ENCODE measurements at places on chromosomes 6 and 20. TPM values are rescaled to one million over a fixed set of nuclear protein-coding genes. Genes with fewer than 3 reads are reported as not detected.

DNA sequence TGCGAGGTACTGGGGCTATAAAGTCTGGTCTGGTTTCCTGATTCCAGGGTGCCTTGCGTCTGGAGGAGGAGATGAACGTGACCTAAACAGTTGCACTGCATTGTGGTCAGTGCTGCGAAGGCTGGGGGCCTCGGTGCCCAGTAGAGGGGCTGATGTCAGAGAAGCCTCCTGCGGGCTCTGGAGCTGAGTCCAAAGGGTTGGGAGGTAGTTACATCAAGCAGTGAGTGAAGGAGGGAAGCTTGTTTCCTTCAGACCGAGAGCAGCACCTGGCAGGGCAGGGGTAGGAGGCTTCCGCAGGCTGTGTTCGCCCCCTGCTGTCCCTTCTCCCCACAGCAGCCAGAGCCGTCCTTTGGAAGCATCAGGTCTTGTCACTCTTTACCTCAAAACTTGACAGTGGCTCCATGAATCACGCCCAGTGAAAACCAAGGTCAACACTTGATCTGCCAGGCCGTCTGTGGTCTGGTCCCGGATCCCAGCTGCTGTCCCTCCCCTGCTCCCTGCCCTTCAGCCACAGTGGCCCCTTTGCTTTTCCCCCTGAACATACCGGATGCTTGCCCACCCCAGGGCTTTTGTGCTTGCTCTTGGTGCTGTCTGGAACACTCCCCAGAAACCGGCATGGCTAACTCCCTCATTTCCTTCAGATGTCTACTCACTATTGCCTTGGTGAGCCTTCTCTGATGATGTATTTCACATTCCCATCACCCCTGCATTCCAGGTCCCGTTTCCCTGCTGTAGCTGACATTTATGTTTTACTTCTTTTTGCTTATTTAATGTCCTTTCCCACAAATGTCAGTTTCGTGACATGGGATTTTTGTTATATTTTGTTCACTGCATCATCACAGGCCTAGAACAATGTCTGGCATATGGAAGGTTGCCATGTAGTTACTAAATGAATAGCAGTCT is 7.0 kb downstream of the DYNLRB1 start:
- no peak overlapping the region for H3K4me3 ChIP-seq
- peaks cover 27% of the 10 kb centered on the region for H3K4me1 ChIP-seq
- no peak overlapping the region for H3K27ac ChIP-seq
- peak; percentile 31 for DNase-seq
- peaks cover 32% of the 10 kb centered on the region for H3K36me3 ChIP-seq

DNA sequence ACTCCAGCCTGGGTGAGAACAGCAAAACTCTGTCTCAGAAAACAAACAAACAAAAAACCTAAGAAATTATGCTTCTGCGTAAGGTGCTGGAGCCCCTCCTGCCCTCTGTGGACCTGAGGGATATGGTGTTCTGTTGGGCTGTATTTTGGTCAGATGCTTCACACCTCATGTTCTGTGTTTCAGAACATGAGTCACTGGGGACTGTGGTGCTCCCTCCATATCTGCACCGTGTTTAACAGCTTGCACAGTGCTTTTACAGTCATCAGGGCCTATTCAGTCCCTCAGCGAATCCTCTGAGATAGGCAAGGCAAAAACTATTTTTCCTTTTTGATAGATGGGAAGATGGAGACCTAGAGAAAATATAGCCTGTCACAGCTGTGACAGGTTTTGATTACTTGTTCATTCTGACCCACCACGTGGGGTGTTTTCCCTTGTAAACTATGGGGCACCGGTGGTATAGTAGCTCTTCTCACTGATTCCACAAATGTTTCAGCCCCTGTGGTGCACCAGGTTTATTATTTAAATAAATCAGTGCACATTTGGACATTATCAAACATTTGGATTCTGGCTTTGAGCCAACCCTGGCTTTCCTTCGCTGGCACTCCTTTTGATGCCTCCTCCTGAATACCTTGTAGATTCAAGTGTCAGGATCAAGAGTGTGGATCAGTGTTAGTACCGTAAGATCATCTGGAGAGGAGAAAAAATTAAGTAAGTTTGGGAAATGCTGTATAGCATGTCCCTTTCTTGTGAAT is 9.6 kb downstream of the TTPAL start:
- DNase-seq, result no peak
- no peak overlapping the region for H3K27ac ChIP-seq
- H3K4me1 ChIP-seq, result no peaks in the 10 kb centered on the region

ARMC12 gene
- total RNA-seq, result 0.62 TPM

DNA sequence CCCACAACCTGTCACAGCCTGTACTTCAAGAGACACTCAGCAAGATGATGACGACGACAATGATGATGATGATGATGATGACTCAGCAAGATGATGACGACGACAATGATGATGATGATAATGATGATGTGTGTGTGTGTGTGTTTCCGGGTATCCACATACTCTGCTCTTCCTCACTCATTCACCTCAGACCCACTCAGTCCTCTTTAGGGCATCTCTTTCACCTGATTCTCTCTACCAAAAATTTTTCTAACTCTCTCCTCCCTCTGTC is 1.2 kb upstream of the EIF6 start:
- H3K4me1 ChIP-seq, result peaks cover 16% of the 10 kb centered on the region
- peaks cover 12% of the 10 kb centered on the region for H3K36me3 ChIP-seq
- H3K27me3 ChIP-seq, result peaks cover 1% of the 10 kb centered on the region
- no peak overlapping the region for H3K27ac ChIP-seq
- no peak overlapping the region for H3K4me3 ChIP-seq

GRCh38 chr6:5109436-5109835 is 24.3 kb downstream of the PPP1R3G start:
- DNase-seq, result no peak
- no peak overlapping the region for H3K27ac ChIP-seq
- H3K36me3 ChIP-seq, result peaks cover 5% of the 10 kb centered on the region
- H3K4me1 ChIP-seq, result peaks cover 14% of the 10 kb centered on the region
- H3K27me3 ChIP-seq, result no peaks in the 10 kb centered on the region

GRCh38 chr20:41408156-41408794 is 41.7 kb upstream of the EMILIN3 start:
- no peak overlapping the region for H3K4me3 ChIP-seq
- H3K4me1 ChIP-seq, result peaks cover 56% of the 10 kb centered on the region
- H3K27ac ChIP-seq, result peak overlapping the region; percentile 62
- peaks cover 71% of the 10 kb centered on the region for H3K36me3 ChIP-seq
- no peaks in the 10 kb centered on the region for H3K27me3 ChIP-seq

GRCh38 chr20:40493071-40493470 is 196.0 kb downstream of the MAFB start:
- no peak overlapping the region for H3K4me3 ChIP-seq
- H3K27me3 ChIP-seq, result peaks cover 3% of the 10 kb centered on the region
- H3K4me1 ChIP-seq, result no peaks in the 10 kb centered on the region
- H3K36me3 ChIP-seq, result no peaks in the 10 kb centered on the region
- H3K27ac ChIP-seq, result no peak overlapping the region

GRCh38 chr6:26051665-26052310 is 35.4 kb upstream of the HFE start:
- H3K4me1 ChIP-seq, result no peaks in the 10 kb centered on the region
- DNase-seq, result no peak
- no peak overlapping the region for H3K4me3 ChIP-seq
- no peaks in the 10 kb centered on the region for H3K36me3 ChIP-seq

KCNG1 gene
- 0.44 TPM for total RNA-seq

DNA sequence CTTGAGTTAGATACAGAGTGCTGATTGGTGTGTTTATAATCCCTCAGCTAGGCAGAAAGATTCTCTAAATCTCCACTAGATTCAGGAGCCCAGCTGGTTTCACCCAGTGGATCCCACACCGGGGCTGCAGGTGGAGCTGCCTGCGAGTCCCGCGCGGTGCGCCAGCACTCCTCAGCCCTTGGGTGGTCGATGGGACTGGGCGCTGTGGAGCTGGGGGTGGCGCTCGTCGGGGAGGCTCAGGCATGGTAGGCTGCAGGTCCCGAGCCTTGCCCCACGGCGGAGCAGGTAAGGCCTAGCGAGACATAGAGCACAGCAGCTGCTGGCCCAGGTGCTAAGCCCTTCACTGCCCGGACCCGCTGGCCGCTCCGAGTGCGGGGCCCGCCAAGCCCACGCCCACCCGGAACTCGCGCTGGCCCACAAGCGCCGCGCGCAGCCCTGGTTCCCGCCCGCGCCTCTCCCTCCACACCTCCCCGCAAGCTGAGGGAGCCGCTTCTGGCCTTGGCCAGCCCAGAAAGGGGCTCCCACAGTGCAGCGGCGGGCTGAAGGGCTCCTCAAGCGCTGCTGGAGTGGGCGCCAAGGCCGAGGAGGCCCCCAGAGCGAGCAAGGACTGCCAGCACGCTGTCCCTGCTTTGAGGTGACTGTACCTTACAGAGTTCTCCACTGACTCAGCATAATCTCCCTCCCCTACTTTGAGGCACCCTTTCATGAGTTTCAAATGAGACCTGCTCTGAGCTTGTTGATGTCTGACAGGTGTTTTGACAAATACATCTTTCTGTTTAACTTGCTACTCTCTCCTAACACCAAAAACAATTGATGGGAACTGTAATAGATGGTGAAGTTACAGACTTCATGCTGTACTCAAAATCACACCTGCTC is 3.9 kb upstream of the SSR1 start:
- no peaks in the 10 kb centered on the region for H3K27me3 ChIP-seq
- H3K4me3 ChIP-seq, result no peak overlapping the region
- H3K4me1 ChIP-seq, result peaks cover 3% of the 10 kb centered on the region
- no peaks in the 10 kb centered on the region for H3K36me3 ChIP-seq
- no peak overlapping the region for H3K27ac ChIP-seq
- DNase-seq, result no peak

KAT14 gene
- 15.6 TPM for total RNA-seq

GRCh38 chr6:110063594-110064263 is 85.6 kb downstream of the GPR6 start:
- H3K4me3 ChIP-seq, result no peak overlapping the region
- no peaks in the 10 kb centered on the region for H3K36me3 ChIP-seq
- peaks cover 7% of the 10 kb centered on the region for H3K27me3 ChIP-seq
- peaks cover 4% of the 10 kb centered on the region for H3K4me1 ChIP-seq
- DNase-seq, result no peak

DNA sequence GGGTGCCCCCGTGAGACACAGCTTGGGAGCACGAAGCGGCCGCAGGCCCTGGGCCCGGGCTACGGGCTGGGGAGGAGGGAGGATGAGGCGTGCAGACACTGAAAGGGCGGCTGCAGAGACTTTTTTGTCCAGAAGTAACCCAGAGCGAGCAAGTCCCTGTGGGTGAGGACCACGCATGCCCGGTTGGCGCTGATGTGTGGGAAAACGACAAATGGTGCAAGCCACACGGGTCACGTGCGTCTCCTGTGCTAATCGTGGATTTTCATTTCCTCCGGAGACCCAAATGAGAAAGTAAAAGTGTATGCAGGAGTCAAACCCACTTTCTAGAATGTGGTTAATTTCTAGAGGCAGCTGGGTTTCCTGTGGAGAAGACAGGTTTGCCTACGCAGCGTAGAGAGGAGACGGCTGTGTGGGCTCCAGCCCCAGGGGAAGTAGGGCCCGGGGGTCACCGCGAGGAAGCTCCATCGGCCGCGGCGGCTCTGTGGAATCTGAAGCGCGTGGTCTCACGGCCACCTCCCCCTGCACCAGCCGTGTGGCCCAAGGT is 19.0 kb downstream of the DLL1 start:
- H3K4me1 ChIP-seq, result peaks cover 64% of the 10 kb centered on the region
- peaks cover 11% of the 10 kb centered on the region for H3K27me3 ChIP-seq
- H3K4me3 ChIP-seq, result no peak overlapping the region
- no peak overlapping the region for H3K27ac ChIP-seq

NNAT gene
- 372 TPM for total RNA-seq

SLC32A1 gene
- not detected for total RNA-seq

DNA sequence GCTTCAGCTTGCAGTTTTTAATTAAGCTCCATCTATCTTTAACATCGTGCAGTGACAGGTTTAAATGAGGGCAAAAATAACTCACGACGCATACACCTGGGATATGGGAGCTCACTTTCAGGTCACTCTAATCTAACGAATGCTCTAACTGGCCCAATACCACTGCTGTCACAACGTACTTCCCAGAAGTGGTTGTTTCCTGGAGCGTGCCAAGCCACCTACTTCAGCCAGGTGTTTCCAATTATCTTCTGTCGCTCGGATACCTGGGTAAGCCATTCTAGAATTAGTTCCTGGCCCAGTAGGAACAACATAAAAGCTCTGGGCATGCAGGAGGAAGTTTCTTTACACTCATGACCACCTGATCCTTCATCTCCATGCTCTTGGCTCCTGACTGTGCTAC is 147.4 kb downstream of the FOXC1 start:
- peaks cover 3% of the 10 kb centered on the region for H3K27me3 ChIP-seq
- no peaks in the 10 kb centered on the region for H3K4me1 ChIP-seq
- H3K4me3 ChIP-seq, result no peak overlapping the region
- no peak overlapping the region for H3K27ac ChIP-seq
- no peak for DNase-seq
- H3K36me3 ChIP-seq, result no peaks in the 10 kb centered on the region

- no peak for DNase-seq
- no peaks in the 10 kb centered on the region for H3K27me3 ChIP-seq
- H3K4me3 ChIP-seq, result no peak overlapping the region
- H3K4me1 ChIP-seq, result peaks cover 8% of the 10 kb centered on the region
Measured at GRCh38 chr6:144315226-144315980, 30.3 kb downstream of the UTRN start.

GRCh38 chr6:54860132-54860531 is 13.6 kb downstream of the FAM83B start:
- H3K36me3 ChIP-seq, result no peaks in the 10 kb centered on the region
- no peaks in the 10 kb centered on the region for H3K4me1 ChIP-seq
- DNase-seq, result no peak
- H3K27me3 ChIP-seq, result no peaks in the 10 kb centered on the region
- no peak overlapping the region for H3K4me3 ChIP-seq

- H3K36me3 ChIP-seq, result no peaks in the 10 kb centered on the region
- H3K27ac ChIP-seq, result no peak overlapping the region
- no peaks in the 10 kb centered on the region for H3K4me1 ChIP-seq
- DNase-seq, result no peak
- H3K4me3 ChIP-seq, result no peak overlapping the region
- H3K27me3 ChIP-seq, result no peaks in the 10 kb centered on the region
Measured at GRCh38 chr20:56200456-56200855, 48.1 kb upstream of the MC3R start.

HLA-DOB gene
- total RNA-seq, result 0.09 TPM

DNA sequence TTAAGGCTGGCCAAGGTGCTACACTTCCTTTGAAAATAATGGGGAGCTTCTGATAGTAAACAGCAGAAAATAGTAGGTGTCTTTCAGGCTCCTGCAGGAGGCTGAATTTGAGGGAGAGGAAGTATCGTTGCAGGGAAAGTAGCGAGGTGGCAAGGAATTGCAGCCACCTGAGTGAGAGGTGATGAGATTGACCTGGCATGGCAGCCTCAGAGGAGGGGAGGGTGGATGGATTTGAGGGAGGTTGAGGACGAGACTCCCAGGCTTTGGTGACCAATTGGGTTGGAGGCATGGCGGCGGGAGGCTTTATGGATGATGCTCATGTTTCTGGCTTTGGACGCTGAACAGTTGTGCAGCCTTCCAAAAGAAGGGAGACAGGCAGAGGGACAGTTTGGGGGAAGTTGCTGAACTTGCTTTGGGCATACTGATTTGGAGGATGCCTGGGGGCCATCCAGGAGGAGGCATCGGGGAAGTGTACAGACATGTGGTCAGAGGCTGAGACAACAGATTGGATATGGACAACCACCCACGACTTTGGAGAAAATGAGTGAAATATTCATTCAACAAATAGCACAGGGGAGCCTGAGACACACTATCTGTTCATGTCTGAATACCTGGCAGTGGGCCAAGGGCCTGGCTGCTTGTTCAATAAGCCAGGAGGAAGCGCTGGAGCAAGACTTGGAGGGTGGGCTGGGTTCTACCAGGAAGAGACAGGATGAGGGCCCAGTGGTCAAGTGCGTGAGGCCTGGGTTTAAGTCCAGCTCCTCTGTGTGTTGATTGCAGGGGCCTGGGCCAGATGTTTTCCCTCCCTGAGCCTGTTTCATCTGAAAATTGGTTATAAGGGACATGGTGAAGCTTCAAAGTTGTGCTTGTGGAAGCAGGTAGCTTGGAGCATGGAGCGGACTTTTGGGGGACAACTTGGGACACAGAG is 113.2 kb downstream of the CEBPB start:
- peak overlapping the region; percentile 95 for H3K27ac ChIP-seq
- no peaks in the 10 kb centered on the region for H3K36me3 ChIP-seq
- DNase-seq, result peak; percentile 91
- H3K4me3 ChIP-seq, result no peak overlapping the region
- no peaks in the 10 kb centered on the region for H3K27me3 ChIP-seq
- H3K4me1 ChIP-seq, result peaks cover 63% of the 10 kb centered on the region

All from muscle of leg (tissue), 16 donors.